ENCODE measurements at places on chromosomes 7 and 10. TPM values are rescaled to one million over a fixed set of nuclear protein-coding genes. Genes with fewer than 3 reads are reported as not detected.

DNA sequence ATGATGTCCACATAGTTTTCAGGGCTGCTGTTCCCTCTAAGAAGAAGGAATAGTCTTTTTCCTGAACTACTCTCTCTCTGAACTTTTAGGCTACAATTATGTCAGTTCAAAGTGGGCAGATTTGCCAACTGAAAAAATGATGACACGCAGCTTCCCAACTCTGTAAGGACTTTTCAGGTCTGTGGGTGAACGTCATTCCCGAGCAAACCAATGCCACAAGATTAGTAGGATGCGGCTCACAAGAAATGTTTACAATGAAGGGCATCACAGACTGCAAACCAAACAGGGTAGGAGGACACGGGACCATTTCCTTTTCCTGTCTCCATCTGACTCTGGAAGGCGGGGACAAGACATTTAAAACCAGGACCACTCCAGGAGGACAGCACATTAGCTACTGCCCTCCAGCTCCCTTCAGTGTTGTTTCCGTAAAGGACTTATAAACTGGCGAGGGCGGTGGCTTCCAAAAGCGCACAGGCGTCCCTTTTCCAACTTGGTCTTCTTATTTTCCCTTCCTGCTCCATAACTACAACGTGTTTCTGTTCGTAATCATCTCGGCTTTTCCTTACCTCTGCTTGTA lies 539 bp upstream of the MKLN1 start:
- DNase-seq: peak; percentile 56

GRCh38 chr7:67589183-67589582 lies 592.5 kb downstream of the TYW1 start:
- DNase-seq: no peak

DNA sequence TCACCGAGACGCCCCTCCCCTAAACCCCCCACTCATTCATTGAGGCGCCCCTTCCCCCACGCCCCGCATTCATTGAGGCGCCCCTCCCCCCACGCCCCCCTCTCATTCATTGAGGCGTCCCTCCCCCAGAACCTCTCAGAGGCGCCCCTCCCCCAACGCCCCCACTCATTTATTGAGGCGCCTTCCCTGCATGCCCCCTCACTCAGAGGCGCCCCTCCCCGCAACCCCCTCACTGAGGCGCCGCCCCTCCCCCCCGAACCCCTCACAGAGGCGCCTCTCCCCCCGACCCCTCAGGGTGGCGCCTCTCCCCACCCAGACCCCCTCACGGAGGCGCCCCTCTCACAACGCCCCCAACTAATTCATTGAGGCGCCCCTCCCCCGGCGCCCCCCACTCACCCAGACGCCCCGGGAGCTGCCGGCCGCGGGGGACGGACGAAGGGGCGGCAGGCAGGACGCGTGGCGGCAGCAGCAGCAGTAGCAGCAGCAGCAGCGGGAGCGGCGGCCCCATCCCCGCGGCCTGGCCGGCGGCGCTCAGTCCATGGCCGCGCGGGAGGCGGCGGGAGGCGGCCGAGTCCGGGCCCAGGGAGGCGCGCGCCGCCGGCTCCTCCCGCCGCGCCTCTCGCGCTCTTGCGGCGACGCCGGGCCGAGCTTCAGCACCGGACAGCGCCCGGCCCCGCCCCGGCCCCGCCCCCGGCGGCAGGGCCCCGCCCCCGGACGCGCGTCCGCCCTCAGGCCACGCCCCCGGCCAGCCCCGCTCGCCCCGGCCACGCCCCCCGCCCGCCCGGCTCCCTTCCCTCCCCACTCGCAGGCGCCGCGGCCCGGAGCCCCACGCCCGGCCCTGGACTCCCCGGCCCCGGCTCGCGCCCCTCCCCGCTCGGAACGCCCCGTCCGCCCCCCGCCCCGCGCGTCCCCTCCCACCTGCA lies at the start of gene PTPRN2:
Gene PTPRN2, minus strand, starts transcription at position 662 of the 923 bp plus-strand sequence.
- peak; percentile 57 for DNase-seq

GRCh38 chr10:110398419-110399105 lies 93.8 kb upstream of the SMNDC1 start:
- DNase-seq: peak; percentile 99

GRCh38 chr7:100604976-100605911 lies 3.1 kb downstream of the PCOLCE start:
- DNase-seq: no peak

DNA sequence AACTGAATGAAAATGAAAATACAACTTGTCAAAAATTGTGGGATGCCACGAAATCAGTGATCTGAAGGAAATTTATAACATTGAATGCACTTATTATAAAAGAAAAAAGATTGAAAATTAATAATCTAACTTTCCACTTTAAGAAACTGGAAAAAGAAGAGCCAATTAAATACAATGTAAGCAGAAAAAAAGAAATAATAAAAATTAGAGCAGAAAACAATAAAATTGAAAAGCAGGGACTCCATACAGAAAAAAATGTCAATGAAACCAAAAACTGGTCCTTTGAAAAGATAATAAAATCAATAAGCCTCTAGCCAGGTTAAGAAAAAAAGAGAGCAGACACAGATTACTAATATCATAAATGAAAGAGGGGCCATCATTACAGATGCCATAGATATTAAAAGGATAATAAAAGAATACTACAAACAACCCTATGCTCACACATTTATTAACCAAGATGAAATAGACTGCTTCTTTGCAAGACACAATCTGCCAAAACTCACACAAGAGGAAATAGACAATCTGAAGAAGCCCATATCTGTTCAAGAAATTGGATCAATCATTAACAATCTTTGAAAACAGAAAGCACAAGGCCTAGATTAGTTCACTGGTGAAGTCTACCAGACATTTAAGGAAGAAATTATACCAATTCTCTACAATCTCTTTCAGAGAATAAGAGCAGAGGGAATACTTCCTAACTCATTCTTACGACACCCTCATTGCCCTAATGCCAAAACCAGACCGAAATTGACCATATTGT lies 233.8 kb upstream of the NEBL start:
- DNase-seq: no peak

DNA sequence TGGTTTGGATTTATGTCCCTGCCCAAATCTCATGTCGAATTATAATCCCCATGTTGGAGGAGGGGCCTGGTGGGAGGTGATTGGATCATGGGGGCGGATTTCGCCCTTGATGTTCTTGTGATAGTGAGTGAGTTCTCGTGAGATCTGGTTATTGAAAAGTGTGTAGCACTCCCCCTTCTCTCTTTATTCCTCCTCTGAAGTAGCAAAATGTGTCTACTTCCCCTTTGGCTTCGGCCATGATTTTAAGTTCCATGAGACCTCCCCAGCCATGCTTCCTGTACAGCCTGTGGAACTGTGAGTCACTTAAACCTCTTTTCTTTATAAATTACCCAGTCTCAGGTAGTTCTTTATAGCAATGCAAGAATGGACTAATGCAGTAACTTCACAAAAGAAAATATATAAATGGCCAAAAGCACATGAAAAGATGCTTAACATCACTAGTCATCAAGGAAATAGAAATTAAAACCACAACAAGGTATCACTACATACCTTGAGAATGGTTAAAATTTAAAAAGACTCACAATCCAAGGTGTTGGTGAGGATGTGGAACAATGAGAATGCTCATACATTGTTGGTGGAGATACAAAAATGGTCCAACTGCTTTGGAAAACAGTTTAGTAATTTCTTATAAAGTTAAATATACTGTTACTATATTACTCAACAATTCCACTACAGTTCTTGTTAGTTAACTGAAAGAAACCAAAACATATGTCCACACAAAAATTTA lies 218.7 kb downstream of the SNX10 start:
- DNase-seq: no peak

- DNase-seq: no peak
These were observed 30.2 kb upstream of the CREB5 start for GRCh38 chr7:28382144-28382543.

DNA sequence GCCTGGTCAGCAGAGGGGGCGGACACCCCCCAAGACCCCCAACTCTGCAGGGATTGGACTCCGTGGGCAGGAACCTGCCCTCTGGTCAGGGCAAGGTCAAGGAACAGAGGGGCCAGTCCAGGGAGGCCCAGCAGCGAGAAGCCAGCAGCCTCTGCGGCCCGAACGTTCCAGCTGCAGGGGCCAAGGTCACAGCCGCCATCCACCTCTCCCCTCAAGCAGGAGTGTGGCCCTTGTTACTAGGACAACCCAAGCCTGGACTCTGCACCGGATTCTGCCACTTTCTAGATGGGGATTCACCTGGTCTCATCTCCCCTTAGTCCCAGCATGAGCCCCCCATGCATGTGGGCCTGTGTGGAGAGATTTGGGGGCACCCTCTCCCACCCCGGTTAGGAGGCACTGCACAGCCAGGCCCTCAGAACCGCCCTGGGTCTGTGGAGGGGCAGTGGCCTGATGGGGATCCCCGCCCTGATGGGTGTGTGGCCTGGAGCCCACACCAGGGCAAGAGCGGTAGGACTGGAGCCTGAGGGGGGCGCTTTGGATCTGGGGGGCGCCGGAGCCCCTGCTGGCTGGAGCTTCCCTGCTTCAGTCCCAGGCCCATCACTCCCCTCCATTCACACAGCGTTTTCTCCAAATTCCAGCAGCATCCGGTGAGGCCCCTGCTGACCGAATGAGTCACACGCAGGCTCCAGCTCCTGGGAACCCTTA lies 18.1 kb downstream of the ADGRA1 start:
- no peak for DNase-seq

TCAF2 gene
- 2.2 TPM for total RNA-seq

CLRN3 gene
- total RNA-seq: not detected

Measured in SJSA1 (cell line).